Non-pigmented ciliary epithelial cell (primary cell): ENCODE measurements at places on chromosomes 3 and 15.

GRCh38 chr15:52185151-52185561 is 6.0 kb downstream of the GNB5 start:
- DNase-seq: no peak

DNA sequence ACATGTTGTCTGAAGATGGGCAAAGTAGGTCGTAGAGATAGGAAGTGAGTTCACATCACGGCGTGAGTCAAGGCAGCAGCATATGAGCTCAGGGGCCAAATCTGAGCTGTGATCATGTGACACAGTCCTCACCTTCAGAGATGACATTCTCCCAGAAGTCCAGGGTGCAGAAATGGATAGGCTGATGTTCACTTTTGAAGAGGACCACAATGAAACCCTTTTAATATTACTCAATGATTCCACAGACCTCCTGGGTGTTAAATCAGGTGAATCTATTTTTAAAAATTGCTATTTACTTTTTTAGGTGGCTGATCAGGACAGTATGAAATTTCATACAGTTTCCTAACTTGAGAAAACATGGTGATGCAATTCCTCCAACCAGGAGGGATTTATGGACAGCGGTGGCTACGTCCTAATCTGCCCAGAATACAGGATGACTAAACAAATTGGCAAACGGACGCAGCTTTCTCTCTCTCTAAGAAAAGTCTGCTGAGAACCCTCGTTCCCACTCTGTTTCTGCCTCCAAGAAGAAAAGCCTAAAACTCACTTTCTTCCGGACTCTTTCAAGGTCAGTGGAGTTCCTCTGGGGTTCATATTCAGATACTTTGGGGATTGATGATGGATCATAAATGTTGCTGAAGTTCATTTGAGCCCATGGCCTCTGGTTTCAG is 34.4 kb downstream of the B3GNT5 start:
- peak; percentile 81 for DNase-seq

DNA sequence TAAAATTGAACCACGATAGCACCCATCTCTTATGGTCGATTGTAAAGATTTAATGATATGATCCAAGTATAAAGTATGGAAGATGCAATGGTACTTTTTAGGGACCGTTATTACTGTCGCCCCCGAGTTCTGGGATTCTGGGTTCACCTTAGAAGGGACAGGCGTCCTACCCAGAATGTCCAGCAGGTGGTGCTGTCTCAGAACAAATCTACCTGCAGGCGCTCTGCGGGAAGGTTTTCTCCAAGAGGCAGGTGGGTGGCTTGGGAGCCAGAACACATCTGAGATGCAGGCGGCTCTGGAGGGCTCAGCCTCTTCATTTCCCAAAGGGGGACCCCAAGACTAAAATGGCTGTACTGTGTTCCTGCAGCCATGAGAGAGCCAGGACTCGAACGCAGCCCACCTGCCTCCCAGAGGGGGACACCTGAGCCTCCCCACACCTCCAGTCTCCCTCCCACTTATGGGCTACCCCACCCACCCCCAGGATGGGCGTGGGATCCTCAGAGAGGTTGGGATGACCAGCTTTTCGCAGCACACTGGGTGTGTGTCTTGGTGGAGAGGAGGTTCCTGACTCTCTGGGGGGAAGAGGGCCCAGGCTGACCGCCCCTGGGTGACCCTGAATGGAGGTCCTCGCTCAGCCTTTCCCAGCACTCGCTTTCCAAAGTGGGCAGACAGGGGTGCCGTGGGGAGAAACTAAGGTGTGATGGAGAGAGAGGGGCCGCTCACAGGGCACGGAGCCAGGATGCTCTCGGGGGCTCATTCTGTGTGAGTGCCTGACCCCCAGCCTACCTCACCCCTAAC is 28.1 kb upstream of the CORO2B start:
- no peak for DNase-seq

DNA sequence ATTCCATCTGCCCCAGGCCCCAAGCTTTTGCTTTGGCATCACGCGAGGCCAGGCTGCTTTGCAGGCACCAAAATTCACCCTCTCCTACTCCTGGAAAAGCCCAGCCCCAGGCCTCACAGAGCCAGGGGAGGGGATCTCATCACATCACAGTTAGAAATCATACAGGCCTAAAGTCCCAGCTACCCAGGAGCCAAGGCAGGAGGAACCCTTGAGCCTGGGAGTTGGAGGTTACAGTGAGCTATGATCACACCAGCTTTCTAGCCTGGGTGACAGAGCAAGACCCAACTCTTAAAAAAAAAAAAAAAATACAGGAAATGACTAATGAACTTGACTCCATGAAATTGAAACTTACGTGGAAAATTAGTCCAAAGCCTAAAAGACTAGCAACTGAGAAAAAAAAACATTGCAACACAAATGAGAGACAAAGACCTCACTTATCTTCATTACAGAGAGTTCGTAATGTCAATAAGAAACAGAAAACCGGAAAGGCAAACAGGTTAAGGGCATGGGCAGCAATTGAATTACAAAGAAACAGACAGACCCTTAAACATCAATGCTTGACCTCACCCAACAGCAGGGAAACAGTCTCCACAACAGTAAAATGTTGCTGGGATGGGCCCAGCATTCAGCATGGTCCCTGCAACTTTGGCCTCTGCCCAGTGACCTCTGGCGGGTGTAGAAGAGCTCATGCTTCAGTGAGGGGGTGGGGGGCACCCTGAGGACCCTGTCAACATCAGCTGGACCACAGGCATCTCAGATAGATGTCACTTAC is 151.5 kb downstream of the LRRK1 start:
- peak; percentile 63 for DNase-seq

- DNase-seq: peak; percentile 73
These were observed 11.7 kb downstream of the ATP6V1A start for GRCh38 chr3:113758389-113759024.

- DNase-seq: no peak
These were observed 28.6 kb downstream of the POMGNT2 start for GRCh38 chr3:43077261-43077660.

GRCh38 chr15:40584191-40584590 is 9.9 kb upstream of the KNL1 start:
- DNase-seq: no peak

DNA sequence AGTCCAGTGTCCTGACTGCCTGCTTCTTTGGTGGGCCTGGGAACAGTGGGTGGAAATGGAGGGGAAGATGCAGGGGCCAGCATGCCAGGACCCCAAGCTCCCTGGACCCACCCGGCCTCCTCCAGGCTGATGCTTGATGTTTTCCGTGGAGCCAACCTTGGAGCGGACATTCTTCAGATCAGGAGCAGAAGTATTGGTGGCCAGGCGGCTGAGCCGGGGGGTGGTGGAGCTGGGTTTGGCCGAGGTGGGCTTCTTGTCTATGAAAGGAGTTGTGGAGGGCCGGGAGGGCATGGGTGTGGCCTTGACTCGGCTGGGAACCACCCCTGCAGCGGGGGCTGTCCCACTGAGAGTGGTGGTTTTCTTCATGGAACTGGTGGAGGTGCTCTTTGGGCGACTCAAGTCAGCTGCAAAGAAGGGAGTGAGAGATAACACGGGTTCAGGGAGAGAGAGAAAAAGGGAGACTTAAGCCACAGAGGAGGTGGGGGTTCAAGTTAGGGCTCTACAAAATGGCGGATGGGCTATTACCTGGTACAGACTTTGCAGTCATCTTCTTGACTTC is 67.8 kb downstream of the DHX30 start:
- DNase-seq: no peak

DNA sequence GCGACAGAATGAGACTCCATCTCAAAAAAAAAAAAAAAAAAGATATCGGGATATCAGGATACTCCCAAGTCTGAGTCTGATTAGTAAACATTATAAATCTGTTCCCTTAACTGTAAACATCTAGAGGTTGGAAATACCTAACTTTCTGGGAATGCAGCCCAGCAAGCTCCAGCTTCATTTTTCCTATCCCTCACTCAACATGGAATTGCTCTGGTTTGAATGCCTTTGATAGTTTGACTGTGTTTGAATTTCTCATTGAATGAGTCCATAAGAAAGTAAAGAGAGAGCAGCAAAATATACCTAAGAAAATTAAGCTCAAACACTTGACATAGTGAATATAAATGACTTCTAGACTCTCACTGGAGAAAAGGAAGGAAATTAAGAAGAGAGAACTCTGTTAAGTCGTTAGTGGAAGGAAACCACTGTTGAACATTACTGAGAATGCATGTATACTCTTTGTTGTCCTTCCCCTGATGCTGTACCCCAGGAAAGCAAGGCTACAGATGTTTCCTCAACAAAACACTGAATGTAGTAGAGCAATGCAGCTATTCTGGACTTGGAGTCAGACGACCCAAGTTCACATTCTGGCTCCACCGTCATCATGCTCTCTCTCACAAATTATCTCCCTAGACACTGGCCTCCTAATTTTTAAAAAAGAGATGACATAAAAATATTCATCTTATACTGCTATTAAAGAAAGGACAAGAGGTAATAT is 62.4 kb downstream of the CD200 start:
- no peak for DNase-seq

- DNase-seq: no peak
These were observed 659.0 kb downstream of the NTRK3 start for GRCh38 chr15:87597346-87598052.

DNA sequence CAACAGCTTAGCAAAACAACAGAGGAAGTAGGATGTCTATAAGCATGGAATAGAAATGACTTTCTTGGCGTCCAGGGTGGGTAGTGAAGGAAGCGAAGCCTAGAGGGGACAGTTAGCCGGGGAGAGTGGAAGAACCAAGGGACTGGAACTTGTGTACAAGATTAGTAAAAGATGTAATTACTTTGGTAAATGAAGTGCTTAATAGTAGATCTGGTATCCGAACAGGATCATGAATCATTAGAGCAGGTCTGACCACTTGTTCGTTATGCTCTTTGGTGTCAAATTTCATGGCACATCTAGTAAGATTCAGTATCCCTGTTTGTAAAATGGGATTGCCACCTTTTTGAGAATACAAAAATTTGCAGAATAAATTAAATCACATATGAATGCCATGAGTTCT is 112.5 kb upstream of the MLF1 start:
- DNase-seq: no peak

DNA sequence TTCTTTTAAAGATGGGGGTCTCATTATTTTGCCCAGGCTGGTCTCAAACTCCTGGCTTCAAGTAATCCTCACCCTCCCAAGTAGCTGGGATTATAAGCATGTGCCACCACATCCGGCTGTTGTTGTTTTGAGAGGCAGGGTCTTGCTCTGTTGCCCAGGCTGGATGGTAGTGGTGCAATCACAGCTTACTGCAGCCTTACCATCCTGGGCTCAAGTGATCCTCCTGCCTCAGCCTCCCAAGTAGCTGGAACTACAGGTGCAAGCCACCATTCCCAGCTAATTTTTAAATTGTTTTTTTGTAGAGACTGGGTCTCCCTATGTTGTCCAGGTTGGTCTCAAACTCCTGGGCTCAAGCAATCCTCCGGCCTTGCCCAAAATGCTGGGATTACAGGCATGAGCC is 105.5 kb downstream of the SENP2 start:
- DNase-seq: no peak
